Spleen (tissue), 13 donors: ENCODE measurements at places on chromosomes 6 and 20. TPM values are rescaled to one million over a fixed set of nuclear protein-coding genes. Genes with fewer than 3 reads are reported as not detected.

DNA sequence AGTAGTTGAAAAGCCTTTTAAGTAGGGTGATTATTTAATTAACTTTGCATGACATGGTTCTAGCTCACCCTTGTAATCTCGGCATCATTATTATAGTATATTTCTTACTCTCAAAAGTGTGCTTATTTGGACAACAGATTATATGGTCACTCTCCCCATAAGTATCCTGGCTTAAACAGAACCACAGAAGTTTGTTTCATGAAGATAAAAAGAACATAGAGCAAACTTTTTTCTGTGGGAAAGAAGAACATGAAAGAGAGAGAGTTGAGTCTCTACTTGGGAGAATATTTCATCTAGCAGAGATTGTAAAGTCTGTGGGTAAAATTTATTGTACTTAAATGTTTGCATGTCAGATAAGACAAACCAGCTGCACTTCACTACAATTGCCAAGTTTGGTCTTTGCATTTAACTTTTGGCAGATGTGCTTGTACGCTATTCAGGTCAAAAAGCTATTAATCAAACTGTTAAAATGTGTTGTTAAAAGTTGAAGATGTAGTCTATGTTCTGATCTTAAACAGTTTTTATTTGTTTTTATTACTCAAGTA lies 33.4 kb upstream of the PRIM2 start:
- no peaks in the 10 kb centered on the region for H3K36me3 ChIP-seq
- no peaks in the 10 kb centered on the region for H3K4me1 ChIP-seq
- H3K27ac ChIP-seq = no peak overlapping the region
- DNase-seq = no peak
- H3K4me3 ChIP-seq = no peak overlapping the region
- H3K27me3 ChIP-seq = no peaks in the 10 kb centered on the region

DNA sequence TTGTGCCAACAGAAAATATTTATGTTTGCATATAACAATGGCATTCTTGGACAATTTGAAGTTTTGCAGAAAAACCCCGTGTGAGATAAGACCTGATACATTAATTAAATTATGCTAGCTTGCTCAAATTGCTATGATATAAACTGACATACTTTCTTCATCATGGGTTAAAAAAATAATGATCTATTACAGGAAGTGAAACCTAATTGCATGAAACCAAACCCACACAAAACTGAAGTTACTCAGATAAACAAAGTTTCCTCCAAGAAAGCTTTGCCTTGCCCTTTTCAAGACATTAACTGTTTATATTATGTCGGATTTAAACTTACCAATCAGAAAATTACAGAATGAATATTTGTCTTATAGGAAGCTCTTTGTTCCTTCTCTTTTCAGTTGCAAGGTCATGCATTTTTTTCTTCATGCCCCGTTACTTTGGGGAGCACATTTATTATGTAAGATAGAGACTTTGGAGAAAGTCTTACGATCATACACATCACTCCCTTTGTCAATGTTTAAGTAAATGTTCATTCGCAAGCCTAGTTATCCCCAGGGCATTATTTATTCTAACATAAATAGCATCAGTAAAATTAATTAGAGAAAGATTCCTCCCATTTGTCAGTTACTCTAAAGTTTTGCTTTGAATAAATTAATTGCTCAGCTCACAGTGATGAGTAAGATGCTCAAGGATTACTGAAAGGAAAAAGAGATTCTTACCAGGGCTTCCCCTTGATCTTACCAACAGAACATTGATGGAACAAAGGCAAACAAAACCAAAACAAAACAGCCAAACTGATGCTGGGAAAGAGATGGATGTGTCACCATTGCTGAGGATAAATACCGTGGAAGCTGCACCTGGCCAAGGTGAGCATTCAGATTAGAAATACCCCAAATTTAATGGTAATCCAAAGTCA lies 14.8 kb upstream of the TMEM244 start:
- no peaks in the 10 kb centered on the region for H3K27me3 ChIP-seq
- H3K36me3 ChIP-seq = no peaks in the 10 kb centered on the region
- H3K4me3 ChIP-seq = no peak overlapping the region

DNA sequence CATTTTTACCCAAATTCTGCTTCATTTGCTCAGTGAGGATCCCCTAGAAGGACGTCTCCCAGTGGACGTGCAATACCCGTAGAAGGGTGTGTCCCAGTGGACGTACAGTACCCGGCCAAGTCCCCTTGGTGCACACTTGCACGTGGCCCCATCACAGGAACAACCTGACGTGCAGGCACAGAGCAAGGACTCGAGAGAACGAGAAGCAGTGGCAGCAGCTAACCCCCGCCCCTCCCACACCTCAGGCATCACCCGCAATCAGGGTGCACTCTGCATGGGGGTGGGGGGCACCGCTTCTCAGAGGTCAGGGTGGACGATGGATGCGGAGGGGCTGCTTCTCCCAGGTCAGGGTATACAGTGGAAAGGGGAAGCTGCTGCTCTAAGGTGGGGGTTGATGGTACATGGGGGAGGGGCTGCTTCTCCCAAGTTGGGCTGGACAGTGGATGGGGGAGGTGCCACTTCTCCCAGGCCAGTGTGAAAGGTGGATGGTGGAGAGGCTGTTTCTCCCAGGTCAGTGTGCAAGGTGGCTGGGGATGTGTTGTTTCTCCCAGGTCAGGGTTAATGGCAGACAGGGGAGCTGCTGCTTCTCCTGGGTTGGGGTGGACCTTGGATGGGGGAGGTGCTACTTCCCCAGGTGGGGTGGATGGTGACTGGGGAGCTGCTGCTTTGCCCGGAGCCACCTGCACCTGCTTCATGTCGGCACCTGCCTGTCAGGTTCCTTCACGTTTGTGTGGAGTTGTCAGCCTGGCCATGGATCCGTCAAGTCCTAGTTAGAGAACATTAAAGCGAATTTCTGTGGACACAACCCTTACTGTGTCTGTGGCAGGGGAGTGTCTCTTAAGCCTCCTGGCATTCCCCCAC lies 1.0 kb upstream of the THBS2 start:
- peak; percentile 64 for DNase-seq
- no peaks in the 10 kb centered on the region for H3K36me3 ChIP-seq
- H3K27ac ChIP-seq = no peak overlapping the region
- no peak overlapping the region for H3K4me3 ChIP-seq

DNA sequence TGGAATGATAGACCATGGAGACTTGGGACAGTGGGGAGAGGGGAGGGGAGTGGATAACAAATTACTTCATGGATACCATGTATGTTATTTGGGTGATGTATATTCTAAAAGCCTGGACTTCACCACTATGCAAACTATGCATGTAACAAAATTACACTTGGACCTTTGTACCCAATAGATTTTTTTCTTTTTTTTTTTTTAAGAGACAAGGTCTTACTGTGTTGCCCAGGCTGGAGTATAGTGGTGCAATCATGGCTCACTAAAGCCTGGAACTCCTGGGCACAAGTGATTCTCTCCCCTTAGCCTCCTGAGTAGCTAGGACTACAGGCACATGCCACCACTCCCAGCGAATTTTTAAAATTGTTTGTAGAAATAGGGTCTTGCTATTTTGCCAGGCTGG lies 45.3 kb downstream of the RIPOR2 start:
- H3K27me3 ChIP-seq = no peaks in the 10 kb centered on the region
- H3K4me3 ChIP-seq = no peak overlapping the region
- H3K36me3 ChIP-seq = no peaks in the 10 kb centered on the region
- no peaks in the 10 kb centered on the region for H3K4me1 ChIP-seq
- DNase-seq = no peak

DNA sequence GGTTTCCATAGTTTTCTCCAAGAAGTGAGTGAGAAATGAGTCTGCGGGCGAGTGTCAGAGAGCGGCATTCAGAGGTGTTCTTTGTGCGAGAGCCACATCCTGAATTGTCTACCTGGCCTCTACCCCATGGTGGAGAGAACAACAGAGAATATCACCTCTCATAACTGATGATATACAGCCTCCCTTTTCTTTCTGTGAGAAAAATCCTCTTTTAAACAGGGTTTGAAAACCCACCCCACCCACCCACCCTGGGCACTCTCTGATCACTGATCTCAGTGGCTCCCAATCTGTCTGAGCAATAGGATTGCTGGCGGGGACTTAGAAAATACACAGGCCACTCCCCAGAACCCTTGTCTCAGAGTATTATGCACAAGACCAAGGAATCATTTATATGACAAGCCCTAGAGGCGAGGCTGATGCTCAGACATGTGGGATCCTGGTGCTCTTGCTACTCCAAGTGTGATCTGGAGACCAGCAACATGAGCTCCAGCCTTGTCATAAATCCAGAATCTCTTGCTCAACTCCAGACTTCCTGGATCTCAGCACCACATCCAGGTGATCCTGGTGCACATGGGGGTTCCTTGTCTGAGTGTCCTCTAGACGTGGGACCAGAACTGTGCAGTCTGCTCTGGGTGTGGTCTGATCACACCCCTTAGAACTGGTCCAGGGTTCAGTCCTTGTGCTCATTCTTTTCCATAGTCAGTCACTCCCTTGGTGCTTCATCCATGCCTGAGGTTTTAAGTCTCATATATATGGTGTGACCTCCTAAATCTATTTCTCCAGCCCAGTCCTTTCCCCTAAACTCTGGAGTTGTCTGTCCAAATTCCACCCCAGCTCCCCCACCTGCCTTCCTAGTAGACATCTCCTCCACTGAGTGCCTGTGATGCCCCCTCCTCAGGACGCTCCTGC lies 5.3 kb downstream of the HLA-B start:
- DNase-seq = no peak
- H3K4me3 ChIP-seq = no peak overlapping the region
- peaks cover 41% of the 10 kb centered on the region for H3K36me3 ChIP-seq
- H3K27ac ChIP-seq = no peak overlapping the region

GRCh38 chr6:111468329-111469012 lies 14.5 kb downstream of the REV3L start:
- H3K36me3 ChIP-seq = no peaks in the 10 kb centered on the region
- no peaks in the 10 kb centered on the region for H3K4me1 ChIP-seq
- H3K27me3 ChIP-seq = no peaks in the 10 kb centered on the region
- H3K4me3 ChIP-seq = no peak overlapping the region

C20orf144 gene
- 0.06 TPM for polyA plus RNA-seq

TXLNB gene
- 1.2 TPM for polyA plus RNA-seq

JPH2 gene
- 0.76 TPM for polyA plus RNA-seq

DNA sequence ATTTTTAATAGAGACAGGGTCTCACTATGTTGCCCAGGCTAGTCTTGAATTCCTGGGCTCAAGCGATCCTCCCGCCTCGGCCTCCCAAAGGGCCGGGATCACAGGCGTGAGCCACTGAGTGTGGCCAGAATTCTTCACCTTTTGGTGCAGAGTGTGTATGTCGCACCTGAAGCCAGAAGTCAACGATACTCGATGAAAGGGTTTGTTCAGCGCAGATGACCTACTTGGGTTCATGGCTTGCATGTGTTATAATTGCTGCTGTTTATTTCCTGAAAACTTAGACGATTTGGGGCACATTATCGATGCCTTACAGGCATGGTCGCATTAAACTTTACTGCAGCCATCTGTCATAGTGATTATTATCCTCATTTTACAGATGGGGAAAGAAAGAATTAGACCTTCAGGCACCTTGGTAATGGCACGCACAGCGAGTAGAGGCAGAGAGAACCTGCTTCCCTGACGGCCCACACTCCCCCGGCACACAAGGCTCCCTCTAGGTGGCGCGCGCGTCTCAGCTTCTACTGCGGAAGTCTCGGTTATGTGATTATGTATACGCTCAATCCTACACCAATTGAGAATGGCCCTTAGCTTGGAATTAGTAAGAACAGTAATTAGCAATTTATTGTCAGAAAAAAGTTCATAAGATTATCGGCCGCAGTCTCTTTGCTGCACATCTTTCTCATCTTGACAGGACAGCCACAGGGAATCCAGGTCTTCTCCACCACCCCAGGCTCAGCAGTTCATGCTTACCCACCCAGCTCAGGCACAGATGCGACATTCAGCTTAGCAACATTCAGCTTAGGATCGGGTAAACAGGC lies 212.8 kb upstream of the PROKR2 start:
- peak overlapping the region; percentile 5 for H3K27ac ChIP-seq
- DNase-seq = peak; percentile 96
- H3K4me1 ChIP-seq = peaks cover 13% of the 10 kb centered on the region
- H3K27me3 ChIP-seq = no peaks in the 10 kb centered on the region

LY6G5B gene
- 5.8 TPM for polyA plus RNA-seq

GRCh38 chr6:159121486-159121885 lies 47.7 kb upstream of the FNDC1 start:
- no peak overlapping the region for H3K27ac ChIP-seq
- peaks cover 35% of the 10 kb centered on the region for H3K4me1 ChIP-seq
- H3K4me3 ChIP-seq = no peak overlapping the region
- no peak for DNase-seq

- no peaks in the 10 kb centered on the region for H3K4me1 ChIP-seq
- DNase-seq = no peak
- H3K36me3 ChIP-seq = no peaks in the 10 kb centered on the region
- no peak overlapping the region for H3K27ac ChIP-seq
- H3K4me3 ChIP-seq = no peak overlapping the region
Measured at GRCh38 chr6:92757925-92758324, 661.4 kb downstream of the EPHA7 start.

TP53INP2 gene
- 3.0 TPM for polyA plus RNA-seq
